ENCODE measurements at places on chromosomes 12 and 14. TPM values are rescaled to one million over a fixed set of nuclear protein-coding genes. Genes with fewer than 3 reads are reported as not detected.

DNA sequence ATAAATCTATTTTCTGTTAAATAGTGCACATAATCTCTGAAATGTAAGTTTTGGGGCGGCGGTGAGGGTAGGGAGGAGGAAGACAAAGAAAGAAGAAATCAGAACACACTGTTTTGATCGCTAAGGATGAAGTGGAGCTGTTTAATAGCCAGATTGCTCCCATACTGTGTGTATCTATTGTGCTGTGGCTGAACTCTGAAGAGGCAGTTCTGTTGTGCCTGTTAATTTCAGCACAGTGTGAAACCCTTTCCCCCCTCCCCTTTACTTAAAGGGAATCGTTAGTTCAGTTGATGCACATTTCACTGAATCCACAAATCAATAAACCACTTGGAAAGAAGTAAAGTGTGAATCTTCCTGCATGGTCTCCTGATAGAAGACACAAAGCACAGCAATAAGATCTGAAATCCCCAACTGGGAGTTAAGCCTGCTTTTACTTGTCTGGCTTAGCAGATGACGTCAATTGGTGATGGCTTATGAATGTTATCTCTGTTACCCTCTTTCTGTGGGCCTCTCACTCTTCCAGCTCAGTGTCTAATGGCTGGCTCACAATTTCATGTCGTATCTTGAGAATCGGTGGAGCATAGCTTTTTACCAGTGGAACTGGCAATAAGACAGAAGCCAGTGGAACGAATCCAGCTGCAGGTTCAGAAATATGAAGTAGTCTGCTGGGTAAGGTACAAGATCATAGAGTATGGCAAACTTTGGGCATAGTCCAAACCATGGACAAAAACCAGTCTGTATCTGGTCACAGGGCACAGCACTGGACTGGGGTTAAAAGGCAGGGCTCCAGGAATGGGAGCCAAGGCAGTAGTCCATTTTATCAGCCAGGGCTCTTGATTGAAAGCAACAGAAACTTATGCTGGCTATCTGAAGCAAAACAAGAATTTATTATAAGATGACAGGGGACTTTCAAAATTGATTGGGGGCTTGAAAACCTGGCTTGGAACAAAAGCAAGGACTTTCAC is 413.5 kb upstream of the SEL1L start:
- no peak for DNase-seq

DNA sequence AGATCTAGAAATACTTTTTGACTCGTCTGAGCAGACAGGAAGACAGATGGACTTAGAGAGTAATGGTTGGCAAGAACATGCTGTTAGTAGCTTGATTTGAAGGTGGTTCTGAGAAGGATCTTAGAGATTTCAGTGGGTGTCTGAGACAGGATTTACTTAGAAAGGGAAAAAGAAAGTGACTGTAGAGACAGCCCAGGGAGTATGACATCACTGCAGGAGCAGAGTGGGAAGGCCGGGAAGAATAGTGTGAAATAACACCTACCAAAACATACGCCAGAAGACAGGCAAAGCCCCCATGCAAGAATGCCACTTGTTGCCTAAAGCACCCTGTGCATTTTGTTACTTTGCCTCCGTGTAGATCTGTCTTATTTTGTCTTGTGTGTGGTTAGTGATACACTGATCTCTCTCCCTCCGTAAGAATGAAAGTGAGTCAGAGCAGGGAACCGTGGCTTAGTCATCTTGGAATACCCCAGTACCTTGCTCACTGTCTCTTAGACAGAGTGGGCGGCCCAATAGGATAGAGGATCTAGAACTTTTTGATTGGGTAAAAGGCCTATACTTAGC is 161.3 kb upstream of the IFNG-AS1 start:
- peak; percentile 59 for DNase-seq

DNA sequence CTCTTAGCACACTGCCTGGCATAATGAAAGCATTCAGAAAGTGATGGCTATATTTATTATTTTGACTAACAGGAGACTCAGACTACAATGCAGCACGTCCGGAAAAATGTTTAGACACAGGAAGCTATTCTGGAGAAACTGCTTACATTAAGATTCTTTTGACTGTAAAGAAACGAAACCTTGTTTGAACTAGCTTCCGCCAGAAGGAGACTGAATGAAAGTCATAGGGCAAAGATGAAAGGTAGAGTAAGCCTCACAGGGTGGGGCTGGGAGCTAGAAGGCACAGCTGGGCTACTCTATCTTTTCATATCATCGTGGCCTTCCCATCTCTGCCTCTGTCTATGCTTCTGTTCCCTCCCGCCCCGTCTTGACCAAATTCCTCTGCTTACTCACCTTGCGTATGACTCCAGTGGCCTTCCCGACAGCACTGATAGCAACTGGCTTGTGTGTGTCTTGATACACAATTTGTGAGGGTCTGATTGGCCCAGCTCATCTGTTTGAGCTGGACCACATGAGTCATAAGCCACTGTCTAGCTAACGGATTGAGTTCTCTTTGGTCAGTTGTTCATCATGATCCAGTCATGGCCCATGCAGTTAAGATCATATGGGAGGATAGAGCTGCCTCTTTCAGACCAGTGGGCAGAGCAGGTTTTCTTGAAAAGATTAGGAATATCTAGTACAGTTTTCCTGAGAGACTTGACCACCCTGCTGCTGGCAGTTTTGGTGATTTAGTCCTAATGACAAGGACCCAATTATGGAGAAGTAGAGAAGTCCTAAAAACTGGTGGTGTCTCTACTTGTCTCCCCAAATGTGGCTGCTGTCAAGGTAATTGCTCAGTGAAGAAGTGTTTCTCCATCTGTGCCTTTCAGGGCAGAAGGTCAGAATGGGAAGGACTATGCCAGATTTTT is 151.5 kb upstream of the SLC38A2 start:
- DNase-seq = no peak

DNA sequence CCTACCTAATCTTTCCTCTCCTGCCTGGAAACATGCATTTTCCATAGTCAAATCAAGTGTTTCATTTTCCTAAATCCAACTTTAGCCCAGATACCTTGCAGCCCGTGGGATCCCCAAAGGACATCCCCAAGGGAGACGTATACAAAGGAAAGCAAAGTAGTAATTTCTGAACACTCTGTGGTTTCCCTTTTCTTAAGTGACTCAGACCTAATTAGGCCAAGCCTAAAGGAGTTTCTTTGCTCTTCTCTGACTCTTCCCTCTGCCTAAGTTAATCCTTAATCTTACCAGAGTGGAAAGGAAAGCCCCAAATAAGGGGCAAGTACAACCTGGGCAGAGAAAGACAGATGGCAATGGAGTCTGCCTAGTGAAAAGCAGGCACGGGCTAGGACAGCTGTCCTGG is 250.3 kb downstream of the SPTSSA start:
- no peak for DNase-seq

TRHDE gene
- 0.40 TPM for polyA plus RNA-seq

DNA sequence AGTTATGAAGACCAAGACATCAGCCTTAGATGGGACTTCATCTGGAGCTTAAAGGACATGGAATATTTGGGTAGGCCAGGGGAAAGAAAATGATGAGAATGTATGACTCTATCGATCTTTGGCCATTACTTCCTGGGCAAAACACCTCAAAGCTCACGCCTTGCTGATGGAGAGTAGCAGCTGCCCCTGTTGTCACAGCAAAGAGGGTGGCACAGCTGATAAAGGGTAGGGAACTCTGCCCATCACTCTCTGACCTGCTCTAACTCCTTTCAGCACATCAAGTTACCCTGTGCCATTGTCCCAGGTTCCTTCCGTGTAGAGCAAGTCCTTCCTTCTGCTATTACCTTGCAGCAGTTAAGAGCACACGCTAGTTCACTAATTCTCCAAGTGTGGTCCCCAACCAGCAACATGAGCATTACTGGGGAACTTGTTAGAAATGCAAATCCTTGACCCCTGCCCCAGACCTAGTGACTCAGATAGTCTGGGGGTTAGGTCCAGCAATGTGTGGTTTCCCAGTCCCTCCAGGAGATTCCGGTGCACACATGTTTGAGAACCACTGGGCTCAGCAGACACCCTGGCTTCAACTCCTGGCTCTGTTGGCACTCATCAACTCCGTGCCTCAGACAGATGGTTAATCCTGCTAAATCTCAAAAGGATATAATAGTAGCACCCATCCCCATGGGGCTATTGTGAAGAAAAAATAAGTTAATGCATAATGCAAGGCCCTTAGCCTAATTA is 93.7 kb upstream of the EEA1 start:
- DNase-seq = no peak

KRT80 gene
- polyA plus RNA-seq = 5.6 TPM

DNA sequence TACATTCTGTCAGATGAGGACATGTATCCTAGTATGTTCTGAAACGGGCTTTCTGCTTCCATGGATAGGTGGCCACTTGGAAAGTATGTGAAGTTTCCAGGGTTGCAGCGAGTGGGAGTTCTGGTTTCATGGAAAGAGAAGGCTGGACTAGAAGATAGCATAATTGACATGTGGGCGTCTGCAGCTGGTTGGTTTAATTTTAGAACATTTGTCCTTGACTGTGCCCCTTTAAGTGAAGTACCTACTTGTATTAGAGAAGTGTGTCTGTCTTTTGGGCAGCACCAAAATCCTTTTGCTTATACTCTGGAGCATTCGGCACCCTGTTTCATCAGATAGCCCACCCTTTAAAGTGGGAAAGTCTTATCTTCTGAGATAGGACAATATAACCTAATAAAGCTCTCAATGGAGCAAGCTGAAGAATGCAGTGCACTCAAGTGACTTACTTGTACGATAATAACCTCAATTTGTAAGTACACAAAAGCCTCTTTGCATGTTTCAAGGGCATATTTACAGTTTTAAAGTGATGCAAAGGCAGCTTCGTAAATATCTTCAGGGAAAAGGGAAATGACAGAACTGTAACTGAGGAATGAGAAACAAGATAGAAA is 35.2 kb downstream of the NTN4 start:
- no peak for DNase-seq

GRCh38 chr14:61179796-61180398 is 101.2 kb downstream of the TMEM30B start:
- no peak for DNase-seq

DNA sequence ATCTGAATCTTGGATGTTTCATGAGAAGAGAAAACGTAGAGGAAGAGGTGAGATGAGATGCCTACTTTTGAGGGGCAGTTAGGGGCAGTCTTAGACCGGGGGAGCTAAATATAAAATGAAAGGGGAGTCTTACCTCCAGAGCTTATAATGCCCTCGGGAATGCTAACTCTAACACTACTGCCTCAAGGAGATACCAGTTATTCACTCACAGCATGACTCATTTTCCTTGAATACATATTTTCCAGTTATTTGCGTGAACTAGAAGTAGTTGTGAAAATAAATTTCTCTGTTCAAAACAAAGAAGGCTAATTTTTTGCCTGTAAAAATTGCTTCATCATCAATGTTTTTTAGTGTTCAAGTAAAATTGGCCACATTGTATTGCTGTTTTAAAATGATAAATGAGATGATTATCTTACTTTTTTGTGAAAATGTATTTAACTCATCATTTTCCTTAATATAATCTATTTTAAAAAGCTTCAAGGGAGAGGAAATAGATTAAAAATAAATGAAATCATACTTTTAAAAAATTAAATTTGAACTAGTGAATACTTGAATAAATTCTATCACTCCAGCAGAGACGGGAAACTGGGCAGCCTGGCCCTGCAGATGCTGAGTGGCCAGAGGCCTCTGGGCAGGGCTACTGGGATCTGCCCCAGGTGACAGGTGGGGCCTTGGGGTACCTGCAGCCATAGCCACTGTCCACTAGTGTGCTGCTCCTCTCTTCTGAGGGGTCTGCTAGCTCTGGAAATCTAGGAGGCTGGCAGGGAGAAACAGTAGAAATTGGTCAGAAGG is 339.3 kb downstream of the EGLN3 start:
- no peak for DNase-seq

AQP2 gene
- not detected for polyA plus RNA-seq

DNA sequence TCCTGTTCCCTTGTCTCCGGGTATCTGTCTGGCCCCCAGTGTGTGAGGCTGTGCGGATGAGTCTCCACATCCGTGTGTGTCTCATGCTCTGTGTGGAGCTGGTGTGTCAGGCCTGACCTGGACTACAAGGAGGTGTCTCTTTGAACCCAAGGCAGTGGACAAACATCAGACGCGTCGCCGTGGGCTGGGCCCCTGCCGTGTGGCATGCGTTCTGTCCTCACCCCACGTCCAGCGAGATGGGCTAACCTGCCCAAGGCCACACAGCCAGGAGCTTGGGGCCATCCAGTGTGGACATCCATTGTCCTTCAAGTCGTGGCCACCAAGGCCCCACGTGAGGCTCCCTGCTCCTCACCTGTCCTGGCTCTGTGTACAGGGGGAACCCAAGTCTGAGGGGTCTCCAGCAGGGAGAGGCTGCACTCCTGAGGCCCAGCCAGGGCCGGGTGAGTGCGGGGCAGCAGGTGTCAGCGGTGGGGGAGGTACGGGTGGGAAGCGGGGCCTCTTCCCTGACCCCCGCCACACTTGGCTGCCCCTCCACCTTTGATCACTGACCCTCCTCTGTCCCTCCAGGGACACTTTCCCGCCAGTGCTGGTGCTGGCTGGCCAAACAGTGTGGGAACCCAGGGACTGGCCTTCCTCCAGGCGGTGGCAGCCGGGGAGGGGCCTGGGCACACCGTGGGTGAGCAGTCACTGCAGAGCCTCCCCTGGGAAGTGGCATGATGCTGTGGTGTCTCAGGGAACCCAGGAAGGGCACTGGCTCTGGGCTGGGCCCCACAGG is 48.5 kb downstream of the CYP46A1 start:
- no peak for DNase-seq

TSPAN9 gene
- 98.9 TPM for polyA plus RNA-seq

POTEG gene
- polyA plus RNA-seq = not detected

- DNase-seq = no peak
Measured at GRCh38 chr12:2057795-2058408, 5.1 kb downstream of the CACNA1C start.

DNA sequence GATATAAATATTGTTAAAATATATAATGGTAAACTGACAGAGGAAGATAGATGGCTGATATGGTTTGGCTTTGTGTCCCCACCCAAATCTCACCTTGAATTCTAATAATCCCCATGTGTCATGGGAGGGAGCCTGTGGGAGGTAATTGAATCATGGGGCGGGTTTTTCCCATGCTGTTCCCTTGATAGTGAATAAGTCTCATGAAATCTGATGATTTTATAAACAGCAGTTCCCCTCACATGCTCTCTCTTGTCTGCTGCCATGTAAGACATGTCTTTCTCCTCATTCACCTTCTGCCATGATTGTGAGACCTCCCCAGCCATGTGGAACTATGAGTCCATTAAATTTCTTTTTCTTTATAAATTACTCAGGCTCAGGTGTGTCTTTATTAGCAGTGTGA is 46.3 kb downstream of the PTCSC3 start:
- no peak for DNase-seq

DNA sequence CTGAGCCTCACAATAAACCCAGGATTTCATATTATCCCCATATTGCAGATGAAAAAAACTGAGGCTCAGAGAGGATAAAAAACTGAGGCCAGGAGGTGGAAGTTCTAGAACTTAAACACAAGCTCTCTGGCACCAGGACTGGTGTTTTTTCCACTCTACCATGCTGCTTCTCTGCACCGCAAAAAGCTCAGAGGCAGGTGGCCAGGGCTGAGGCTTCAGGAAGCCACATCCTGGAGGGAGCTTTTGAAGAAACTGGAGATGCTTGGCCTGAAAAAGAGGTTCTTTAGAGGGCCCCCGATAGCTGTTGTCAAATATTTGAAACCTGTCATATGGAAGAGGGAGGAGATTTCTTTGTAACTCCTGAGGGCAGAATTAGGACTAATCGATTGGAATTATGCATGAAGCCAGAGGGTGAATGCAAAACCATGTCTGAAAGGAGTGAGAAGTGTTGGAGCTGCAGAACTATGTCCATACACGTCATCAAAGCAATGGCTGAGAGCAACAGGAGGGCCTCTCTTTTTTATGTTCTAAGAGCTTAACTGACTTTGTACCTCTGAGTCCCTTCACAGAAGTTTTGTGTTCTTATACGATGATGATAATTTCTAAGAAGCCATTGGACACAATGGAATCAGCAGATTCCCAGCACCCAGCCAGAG is 448.6 kb downstream of the FUT8 start:
- no peak for DNase-seq

CLEC4A gene
- polyA plus RNA-seq = 2.7 TPM

- no peak for DNase-seq
Measured at GRCh38 chr14:22627506-22628263, 16.5 kb downstream of the OR6J1 start.
